Spinal cord (tissue), 10 donors: ENCODE measurements at places on chromosomes 11 and 22. TPM values are rescaled to one million over a fixed set of nuclear protein-coding genes. Genes with fewer than 3 reads are reported as not detected.
A peak's percentile ranks its signal among the peaks of the same experiment; 100 is the strongest.

GRCh38 chr22:43526117-43526655 is 114.4 kb downstream of the MPPED1 start:
- DNase-seq: no peak

- no peak for DNase-seq
Observed at GRCh38 chr11:18320617-18321016, 1.3 kb downstream of the HPS5 start.

DNA sequence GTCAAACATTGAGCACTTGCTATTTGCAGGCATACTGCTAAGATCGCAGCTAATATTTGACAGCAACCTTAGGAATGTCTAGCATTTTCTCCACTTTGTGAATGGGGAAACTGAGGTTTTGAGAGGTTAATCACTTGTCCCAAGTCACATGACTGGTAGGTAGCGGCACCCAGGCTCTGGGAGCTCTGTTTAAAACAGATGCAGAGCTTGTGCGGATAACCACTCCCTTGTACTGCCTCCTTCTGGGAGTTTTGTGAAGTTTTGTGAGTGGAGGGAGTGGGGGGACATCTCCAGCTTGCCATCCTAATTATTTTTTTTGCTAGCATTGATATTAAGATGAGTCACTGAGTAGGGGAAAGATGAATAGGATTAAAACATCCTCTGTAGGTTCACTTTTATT is 134.7 kb downstream of the GRIK4 start:
- DNase-seq: no peak

- no peak for DNase-seq
Observed at GRCh38 chr11:127392575-127392974, 392.0 kb upstream of the KIRREL3 start.

DNA sequence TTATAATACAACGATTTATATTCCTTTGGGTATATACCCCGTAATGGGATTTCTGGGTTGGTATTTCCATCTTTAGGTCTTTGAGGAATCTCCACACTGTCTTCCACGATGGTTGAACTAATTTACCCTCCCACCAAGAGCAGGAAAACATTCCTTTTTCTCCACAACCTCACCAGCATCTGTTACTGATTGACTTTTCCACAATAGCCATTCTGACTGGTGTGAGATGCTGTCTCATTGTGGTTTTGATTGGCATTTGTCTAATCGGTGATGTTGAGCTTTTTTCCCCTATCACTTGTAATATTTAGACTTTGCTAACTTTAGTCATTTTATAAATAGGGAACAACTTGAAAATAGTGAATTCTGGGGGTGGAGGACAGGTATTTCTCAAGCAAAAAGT is 58.1 kb downstream of the PPFIA1 start:
- DNase-seq: no peak

DNA sequence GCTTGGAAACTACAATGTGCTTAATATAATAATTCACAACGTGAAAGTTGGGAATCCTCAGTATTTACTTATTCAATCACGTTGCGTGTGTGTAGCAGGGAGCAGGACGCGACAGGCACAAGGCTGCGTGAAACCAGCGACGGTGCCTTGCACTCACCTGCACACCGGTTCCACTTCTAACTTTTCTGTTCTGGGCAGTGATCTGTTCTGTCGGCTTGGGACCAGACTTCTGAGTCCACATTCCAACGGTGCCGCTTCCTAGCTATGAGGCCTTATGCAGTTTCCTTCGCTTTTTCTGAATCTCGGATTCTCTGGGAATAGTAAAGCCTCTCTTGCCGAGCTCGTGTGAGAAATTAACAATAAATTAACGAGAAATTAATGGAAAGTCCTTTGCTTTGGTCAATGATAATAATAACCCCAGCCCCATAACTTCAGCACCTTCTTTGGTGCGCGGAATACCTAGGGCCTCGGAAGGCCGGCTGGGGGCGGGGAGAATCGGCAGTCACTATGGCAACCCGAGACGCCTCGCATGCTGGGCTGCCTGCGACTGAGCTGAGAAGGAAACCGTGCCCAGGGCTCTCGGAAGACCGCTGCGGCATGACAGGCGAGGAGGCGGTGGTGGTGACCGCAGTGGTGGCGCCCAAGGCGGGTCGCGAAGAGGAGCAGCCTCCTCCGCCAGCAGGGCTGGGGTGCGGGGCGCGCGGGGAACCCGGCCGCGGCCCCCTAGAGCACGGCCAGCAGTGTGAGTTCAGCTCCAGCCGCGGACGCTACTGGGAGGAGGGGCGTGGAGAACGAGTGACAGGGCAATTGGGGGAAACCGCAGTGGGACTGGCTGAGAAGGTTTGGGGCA is at the start of gene C11orf97:
C11orf97 (plus strand) TSS at position 530 of the 850 bp plus-strand sequence; CDS start at position 598, 68 bp downstream.
- DNase-seq: peak; percentile 84

The CXCR5 gene
- total RNA-seq: not detected

The SCGB1C1 gene
- total RNA-seq: not detected

DNA sequence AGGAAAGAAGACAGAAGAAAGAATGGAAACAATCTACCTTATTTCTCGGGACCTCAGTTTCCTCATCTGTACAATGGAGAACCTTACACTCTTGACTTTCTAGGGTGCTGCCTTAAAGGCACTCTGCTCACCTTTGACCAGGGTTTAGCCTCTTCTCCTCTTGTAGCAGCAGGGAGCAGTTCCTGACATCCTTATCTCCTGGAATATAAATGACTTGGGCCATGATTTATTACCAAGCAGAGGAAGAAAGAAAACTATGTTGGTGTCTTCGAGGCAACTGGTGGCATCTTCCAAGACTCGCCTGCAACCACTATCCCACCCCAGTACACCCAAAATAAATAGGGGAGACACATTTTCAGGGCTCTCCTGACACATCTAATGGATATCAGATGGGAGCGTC is 314.2 kb downstream of the BUD13 start:
- no peak for DNase-seq

DNA sequence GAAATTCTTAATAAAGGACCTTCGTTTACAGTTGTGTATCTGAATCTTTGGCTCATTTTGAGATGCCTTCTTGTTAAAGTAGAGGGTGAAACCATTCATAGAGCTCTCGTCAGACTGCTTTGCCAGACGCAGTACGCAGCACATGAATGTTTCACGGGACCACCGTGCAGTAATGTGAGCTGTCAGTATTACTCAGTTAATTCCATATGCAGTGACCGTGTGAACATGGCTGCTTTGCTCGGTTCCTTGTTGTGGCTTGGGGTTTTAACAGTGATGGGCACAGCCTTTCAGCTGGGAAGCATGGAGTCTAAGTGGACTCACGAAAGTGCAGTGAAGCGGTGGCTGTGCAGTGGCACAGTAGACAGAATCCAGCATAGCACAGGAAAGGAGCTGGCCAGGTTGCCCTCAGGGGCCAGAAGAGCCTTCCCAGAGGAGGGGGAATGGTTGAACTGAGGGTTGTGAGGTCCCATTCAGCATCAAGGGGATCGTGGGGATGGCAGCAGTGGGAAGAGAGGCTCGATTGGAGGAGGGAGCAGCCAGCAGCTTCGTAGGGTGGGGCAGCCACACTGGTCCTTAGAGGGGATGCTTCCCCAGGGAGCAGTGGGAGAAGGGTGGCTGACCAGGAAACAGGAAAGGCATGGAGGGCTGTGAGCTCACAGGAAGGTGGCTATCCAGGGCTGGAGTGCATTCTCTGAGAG is 31.4 kb downstream of the PPFIA1 start:
- no peak for DNase-seq
